ENCODE measurements at places on chromosomes 16 and 17. TPM values are rescaled to one million over a fixed set of nuclear protein-coding genes. Genes with fewer than 3 reads are reported as not detected.

GRCh38 chr17:21475571-21475970, 99.4 kb downstream of the KCNJ12 start:
- no peak for DNase-seq

The CDRT15 gene
- not detected for total RNA-seq

DNA sequence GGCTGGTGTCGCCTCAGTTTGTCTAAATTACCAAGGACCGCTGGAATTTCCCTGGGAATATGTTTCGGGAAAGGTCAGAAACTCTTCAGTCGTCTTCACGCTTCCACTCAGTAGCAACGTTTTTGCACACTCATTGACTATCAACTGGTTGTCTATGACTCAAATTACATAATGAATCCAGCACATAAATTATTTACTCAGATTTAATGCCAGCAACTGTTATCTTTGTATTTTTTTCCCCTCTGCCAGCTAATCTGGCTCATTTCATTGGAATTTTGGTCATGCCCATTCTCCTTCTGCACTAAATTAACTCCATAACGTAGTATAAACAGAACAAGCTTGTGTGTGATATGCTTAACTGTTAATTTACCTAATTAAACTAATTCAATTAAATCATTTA, 372.7 kb upstream of the ZFHX3 start:
- DNase-seq, result no peak

DNA sequence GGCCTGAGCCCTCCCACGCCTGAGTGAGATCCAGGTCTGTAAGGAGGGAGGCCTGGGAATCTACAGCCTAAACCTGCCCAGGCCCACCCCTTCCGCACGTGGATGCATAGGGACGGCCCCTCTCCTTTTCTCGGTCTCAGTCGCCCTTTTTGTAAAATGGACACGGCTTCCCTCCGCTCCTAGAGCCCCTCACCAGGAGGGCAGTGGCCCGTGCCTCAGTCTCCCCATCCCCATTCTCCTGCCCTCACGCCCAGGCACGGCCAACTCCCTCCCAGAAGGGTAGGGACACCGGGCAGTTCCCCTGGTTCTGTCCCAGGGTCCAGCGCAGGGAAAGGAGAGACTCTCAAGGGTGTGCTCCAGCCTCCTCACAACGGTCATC, 48.1 kb downstream of the WNT3 start:
- no peak for DNase-seq

- no peak for DNase-seq
Measured at GRCh38 chr17:76826330-76827068, 41.7 kb upstream of the MGAT5B start.

GRCh38 chr16:51834133-51834532, 683.1 kb upstream of the SALL1 start:
- DNase-seq, result no peak

The COPZ2 gene
- total RNA-seq, result 26.3 TPM

The CPHXL2 gene
- not detected for total RNA-seq

The FSCN2 gene
- not detected for total RNA-seq

DNA sequence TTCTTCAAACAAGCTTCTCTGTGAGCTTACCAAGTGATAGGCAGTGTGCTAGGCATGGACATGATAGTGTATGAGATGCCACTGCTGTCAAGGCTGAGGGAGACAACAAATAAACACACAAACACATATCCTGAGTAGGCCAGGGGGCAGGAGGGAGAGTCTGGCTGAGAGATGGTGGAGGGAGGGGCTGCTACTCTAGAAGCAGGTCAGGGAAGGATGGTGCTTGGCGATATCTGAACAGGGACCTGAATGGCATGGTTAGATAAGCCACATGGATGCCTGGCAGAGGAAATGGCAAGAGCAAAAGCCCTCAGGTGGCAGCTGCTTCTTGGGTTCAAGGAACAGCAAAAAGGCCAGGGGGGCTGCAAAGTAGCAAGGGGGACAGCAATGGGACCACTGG, 8.6 kb upstream of the CHST6 start:
- no peak for DNase-seq

The SLC5A11 gene
- 0.72 TPM for total RNA-seq

GRCh38 chr17:37742116-37742761, 2.6 kb downstream of the HNF1B start:
- DNase-seq, result peak; percentile 62

DNA sequence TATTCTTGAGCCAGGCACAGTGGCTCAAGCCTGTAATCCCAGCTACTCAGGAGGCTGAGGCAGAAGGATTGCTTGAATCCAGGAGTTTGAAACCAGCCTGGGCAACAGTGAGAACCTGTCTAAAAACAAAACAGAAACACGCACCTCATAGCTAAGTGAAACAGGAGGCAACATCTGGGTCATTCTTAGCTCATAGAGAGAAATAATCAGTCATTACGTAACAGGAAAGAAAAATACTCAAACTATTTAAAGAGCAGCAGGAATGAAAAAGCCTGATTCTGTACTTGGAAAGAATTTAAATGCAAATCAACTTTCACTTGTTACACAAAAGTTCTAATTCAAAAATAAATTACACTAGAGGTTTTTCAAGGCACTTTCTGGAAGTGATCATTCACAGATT, 17.2 kb downstream of the CHCT1 start:
- DNase-seq, result no peak

DNA sequence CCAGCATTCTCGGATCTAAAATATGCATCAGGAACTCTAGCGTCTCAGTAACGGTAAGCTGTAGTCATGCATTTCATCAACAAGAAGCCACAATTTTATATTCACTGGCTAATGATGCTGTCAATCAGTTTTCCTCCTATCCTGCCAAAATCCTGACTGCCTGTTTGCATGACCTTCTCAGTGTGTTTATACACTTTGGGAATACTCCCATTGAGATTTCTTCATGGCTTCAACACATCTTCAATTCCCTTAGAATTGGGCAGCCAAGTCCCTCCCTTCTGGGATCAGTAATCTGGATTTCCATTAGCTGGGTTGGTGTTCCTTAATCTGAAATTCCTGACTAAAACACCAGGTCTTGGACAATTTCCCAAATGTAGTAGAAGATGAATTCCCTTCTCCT, 348.9 kb upstream of the DYNLRB2 start:
- DNase-seq, result no peak

GRCh38 chr17:37827905-37828650, 83.2 kb upstream of the HNF1B start:
- DNase-seq, result no peak

The C16orf96 gene
- total RNA-seq, result 0.19 TPM

- no peak for DNase-seq
Measured at GRCh38 chr16:76527244-76527643, 250.0 kb downstream of the CNTNAP4 start.

- DNase-seq, result no peak
Measured at GRCh38 chr16:9176547-9177418, 85.3 kb downstream of the HAPSTR1 start.

DNA sequence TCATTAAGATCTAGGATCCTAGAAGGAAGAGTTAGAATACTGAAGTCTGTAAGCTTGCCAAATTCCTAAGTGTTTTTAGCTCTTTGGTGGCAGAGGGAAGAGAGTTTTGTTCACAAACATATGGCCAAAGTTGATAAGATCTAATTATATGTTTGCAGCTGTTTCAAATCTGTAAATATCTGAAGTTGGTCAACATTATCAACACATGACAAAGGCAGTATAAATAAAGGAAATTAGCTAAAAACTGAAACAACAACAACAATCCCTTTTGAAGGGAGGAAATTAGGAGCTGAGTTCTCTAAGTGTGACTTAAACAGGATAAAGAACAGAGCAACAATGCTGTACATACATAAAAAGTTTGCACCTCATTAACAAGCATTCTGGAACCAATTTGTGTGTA, 208.7 kb downstream of the KCNJ2 start:
- DNase-seq, result no peak

The AXIN2 gene
- total RNA-seq, result 2.1 TPM

The COPRS gene
- total RNA-seq, result 49.4 TPM

The SCIMP gene
- total RNA-seq, result 3.1 TPM

GRCh38 chr16:4700380-4700996, 7.1 kb downstream of the NUDT16L1 start:
- no peak for DNase-seq

The TRIM47 gene
- 27.0 TPM for total RNA-seq

GRCh38 chr16:19691161-19691711, 26.8 kb downstream of the KNOP1 start:
- no peak for DNase-seq

DNA sequence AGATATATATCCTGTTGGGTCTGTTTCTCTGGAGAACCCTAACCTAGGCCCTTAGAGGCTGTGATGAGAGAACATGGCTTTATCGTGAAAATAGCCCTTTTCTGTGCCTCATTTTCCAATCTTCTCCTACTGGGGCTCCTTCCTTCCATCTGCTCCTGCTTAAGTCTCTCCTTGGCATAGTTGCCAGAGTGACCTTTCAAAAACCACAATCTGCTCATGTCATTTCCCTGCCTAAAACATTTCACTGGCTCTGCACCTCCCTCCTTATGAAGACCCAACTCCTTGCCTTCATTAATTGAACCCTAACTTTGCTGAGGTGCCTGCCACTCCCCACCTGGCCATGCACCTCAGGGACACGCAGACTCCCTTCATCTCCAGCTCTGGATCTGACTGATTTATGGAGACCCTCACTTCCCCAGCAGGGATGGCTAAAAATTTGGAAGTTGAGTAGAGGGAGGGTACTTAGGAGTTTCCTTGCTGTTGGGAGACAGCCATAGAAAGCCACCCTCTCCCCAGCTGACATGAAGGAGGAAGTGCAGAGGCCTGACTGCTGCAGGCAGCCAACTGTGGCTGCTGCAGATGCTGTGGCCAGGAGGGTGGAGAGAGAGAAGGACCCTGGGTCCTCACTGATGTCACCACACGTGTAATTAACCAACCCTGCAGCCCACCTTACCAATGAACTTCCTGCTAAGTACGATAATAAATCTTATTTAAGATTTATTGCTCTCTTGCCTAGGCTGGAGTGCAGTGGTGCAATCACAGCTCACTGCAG, 6.3 kb upstream of the GGA2 start:
- no peak for DNase-seq

The ZFP1 gene
- total RNA-seq, result 18.6 TPM

Data from right lobe of liver (tissue), 6 donors.